ENCODE measurements at places on chromosomes 11 and 22. TPM values are rescaled to one million over a fixed set of nuclear protein-coding genes. Genes with fewer than 3 reads are reported as not detected.

- DNase-seq: no peak
Measured at GRCh38 chr11:304915-305843, 2.4 kb upstream of the IFITM2 start.

DNA sequence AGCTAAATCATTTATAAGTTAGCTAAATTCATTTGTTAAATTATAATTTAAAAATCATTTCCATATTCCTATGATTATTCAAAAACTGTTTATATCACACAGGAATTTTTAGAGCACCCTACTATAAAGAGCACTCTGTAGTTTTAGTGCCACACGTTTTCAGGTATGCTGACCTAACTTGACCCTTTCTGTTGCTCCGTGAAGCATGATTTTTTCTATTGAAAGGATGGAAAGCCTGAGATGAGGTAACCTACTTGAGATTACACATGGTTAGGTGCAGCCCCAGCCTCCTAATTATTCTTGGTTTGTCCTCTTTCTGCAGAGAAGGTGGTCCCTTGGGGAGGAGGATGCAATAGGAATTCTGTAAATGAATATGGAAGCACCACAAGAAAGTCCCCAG, 72.6 kb downstream of the PPFIBP2 start:
- DNase-seq: no peak

- DNase-seq: no peak
Measured at GRCh38 chr11:124834526-124835180, 30.6 kb upstream of the ROBO3 start.

- no peak for DNase-seq
Measured at GRCh38 chr11:67351275-67352005, 1.9 kb downstream of the POLD4 start.

- no peak for DNase-seq
Measured at GRCh38 chr11:107042748-107043147, 24.5 kb upstream of the GUCY1A2 start.

DNA sequence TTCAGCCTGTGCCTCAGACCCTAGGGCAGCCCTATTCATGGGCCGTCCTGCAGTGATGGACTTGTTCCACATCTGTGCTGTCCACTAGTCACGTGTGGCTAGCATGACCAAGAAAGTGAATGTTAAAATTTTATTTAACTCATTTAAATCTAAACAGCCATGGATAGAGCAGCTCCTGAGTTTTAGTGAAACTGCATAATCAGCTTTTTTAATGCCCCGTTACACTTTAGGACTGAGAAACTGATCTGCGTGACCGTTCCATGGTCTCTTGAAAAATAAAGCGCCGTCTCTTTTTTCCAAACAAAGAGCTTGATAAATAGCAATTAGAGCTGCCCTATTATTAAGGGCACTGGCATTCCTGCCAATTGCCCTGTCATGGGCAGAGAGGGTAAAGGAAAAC, 76.5 kb upstream of the SNX19 start:
- DNase-seq: no peak

DNA sequence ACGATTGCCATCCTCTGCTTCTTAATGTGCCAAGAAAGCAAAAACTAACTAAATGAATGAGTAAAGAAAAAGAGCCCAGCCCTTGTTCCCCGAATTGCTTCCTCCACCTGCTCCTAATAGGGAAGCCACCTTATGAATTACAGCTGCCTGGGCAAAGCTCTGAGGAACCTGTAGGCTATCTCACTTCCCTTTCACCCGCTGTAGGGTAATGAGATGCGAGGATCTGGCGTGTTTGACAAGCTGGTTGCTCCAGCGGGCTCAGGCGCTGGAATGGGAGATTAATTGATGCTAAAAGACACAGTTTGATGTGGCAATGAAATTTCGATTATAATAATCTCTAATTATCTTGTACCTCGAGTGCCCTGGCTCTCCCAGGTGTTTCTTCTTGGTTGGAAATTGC, 256.4 kb downstream of the NTM start:
- DNase-seq: no peak

GRCh38 chr11:103800406-103801114, 235.9 kb upstream of the DDI1 start:
- DNase-seq: no peak

CLCF1 gene
- 4.2 TPM for total RNA-seq

HTR3B gene
- total RNA-seq: not detected

TAGLN gene
- 216 TPM for total RNA-seq

CCDC117 gene
- total RNA-seq: 21.2 TPM

SYT9 gene
- total RNA-seq: 0.34 TPM

HBE1 gene
- total RNA-seq: 1.9 TPM

DBX1 gene
- total RNA-seq: not detected

GRAMD1B gene
- total RNA-seq: 0.42 TPM

IGSF22 gene
- total RNA-seq: 2.3 TPM

POU2AF3 gene
- total RNA-seq: 0.89 TPM

PKNOX2 gene
- total RNA-seq: 4.5 TPM

ACAD8 gene
- total RNA-seq: 50.6 TPM
